ENCODE measurements at places on chromosomes 6 and 20.

DNA sequence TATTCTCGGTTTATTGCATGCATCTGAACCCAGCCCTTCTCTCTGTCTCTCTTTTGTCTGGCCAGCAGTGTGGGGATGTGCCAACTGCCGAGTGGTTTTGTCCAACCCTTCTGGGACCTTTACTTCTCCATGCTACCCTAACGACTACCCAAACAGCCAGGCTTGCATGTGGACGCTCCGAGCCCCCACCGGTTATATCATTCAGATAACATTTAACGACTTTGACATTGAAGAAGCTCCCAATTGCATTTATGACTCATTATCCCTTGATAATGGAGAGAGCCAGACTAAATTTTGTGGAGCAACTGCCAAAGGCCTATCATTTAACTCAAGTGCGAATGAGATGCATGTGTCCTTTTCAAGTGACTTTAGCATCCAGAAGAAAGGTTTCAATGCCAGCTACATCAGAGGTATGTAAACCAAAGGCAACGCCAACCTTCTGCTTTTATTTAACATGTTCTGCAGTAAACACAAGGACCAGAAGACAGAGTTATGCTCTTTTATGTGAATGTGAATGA is 65.8 kb downstream of the ADGRG6 start:
- DNase-seq = no peak

- no peak for DNase-seq
These were observed 240.1 kb downstream of the KCNQ5 start for GRCh38 chr6:72861935-72862432.

DNA sequence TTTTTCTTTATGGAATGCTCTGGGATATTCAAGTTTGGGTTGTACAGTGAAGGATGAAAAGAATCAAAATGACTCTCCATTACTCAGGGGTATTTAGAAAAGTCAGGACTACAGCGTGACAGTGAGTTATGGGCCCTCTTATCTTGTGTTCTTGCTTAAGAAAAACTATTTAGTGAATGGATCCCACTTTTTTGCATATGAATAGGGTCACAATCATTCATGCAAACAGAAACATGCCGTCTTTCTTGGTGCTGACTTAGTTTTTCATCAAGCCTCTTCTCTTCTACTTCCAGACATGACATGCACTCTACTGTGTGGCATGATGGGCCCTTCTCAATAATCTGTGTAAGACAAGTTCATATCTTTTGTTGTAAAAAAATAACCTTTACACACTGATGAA is 488.4 kb upstream of the MMS22L start:
- DNase-seq = no peak

DNA sequence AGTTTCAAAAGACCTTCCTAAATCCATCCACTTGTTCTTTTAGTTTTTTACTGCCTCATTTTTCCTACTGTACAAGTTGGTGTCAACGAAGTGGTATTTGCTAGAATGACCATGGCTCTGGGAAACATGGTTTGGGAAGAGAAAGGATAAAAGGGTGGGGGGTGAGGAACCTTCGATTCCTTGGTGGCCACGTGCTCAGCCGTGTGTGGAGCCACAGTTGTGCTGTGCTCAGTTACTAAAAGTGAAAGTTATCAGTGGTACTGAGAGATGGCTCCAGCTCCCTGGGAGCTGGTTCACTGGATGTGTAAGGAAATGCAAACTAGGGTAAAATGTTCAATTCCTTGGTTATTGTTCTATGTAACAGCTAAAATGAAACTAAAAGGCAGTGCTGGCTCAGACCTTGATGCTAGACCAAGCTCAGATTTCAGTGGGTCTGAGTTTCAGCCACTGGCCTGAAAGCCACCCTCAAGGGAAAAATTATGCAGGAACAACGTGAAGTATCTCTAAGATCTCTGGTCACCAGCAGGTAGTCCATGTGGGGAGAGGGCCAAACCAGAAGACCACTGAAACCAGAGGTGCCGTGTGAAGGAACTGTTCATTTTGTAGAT is 7.4 kb upstream of the SLC22A2 start:
- DNase-seq = no peak

- DNase-seq = no peak
These were observed 4.1 kb upstream of the AIF1 start for GRCh38 chr6:31610968-31611367.

- DNase-seq = no peak
These were observed 39.3 kb downstream of the ATXN1 start for GRCh38 chr6:16721977-16722376.

DNA sequence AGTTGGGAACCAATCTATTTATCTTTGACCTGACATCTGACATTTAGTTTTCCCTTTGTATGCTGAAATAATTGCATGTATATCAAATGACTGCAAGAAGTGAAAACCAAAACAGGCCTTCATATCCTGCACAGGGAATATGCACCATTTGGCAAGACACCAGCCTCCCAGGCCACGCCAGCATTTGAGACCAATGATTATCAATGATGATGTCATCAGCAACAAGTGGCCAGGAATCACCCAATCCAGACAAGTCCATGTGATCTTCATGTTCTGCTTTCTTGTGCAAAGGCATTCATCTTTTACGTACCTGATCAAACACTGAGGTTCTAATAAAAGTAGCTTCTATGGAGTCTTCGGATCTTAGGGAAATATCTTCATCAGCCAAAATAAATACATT is 107.4 kb upstream of the TENT5A start:
- no peak for DNase-seq

GRCh38 chr20:62437927-62438326 is 10.6 kb upstream of the RBBP8NL start:
- DNase-seq = no peak

- no peak for DNase-seq
These were observed 6.6 kb downstream of the TM9SF4 start for GRCh38 chr20:32116079-32116521.

DNA sequence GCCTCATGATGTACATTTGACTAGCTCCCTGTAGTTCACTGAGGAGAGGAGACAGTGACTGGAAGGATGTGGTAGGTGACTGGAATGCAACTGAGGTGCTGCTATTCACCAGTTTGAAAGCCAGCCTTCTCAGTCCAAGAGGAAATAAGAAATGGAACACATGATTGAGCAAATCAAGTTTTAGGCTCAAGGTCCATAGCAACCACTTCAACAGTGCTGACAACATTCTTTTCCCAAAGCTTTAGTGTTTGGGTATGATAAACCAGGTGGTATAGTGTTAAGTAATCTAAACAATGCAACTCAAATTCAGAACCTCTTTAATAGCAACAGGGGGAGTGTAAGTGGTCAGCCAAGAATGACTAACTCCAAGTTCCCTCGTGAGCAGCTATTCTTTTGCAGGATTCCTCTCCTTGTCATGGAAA is 9.2 kb downstream of the ZHX3 start:
- no peak for DNase-seq

DNA sequence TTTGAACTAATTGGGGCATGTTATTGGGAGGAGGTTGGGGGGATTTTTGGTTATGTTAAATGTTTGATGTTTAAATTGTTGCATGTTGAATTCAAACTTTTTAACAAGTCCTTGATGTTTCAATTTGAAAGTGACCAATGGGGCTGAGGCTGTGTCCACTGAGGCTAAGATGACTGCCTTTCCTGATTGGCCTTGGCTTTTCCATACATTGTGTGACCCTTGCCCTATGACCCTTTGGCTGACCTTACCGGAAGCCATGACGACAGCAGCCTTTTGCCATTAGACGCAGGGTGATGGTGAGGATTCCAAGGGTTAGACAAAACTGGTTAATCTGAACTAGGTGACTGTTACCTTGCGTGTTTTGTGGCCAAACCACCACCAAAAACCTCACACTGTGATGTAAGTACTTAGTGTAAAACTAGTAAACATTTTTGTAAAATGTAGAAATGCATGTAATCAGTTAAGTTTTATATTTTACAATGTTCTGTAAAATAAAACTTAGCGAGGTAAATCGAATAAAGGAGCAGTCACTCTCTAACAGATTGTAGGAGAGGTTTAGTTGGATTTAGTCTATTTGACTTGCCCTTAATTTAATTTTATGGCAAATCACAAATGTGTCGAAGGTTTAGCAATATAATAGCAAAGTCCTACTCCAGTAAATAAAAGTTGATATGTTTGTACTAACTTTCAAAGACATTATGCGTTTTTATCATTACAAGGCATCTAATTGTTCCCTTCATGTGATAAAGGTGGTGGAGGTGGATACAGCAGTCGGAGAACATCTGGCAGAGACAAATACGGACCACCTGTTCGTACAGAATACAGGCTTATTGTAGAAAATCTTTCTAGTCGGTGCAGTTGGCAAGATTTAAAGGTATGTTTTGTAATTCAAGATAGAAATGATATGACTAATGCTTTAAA is 1.6 kb downstream of the SRSF6 start:
- no peak for DNase-seq

DNA sequence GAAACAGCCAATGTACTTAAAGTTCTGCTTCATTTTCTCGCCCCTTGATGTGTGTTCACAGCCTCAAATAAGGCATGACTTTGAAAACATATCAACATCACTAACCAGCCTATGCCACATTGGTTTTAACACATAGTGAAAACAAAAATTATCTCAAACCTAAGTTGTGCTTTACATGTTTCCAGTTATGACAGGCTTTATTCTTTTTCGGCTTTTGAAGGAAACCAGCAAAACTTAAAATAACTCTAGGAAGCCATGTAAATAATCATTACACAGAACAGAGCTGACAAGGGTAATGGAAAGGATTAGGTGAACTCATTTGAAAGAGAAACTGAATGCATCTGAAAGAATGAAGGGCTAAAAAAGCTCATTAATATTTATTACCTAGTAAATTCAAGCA is 42.1 kb downstream of the BMP5 start:
- no peak for DNase-seq

DNA sequence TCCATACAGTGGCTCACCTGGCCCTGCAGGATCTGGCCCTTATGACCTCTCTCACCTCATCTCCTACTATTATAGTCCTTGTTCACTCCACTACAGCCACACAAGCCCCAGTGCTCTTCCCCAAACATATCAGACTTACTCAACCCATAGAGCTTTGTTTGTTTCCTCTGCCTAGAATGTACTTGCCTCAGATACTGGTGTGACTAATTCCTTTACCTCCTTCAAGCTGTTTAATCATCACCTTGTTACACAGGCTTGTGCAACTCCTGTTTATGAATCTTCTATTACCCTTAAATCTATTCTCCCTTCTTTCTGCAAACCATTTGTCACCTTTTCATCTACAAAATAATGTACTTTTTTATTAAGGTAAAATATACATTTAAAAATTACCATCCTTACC is 3.2 kb downstream of the DEFB125 start:
- no peak for DNase-seq

GRCh38 chr20:52895235-52895634 is 76.9 kb upstream of the TSHZ2 start:
- no peak for DNase-seq

GRCh38 chr20:4601630-4602296 is 119.9 kb upstream of the PRND start:
- no peak for DNase-seq

DNA sequence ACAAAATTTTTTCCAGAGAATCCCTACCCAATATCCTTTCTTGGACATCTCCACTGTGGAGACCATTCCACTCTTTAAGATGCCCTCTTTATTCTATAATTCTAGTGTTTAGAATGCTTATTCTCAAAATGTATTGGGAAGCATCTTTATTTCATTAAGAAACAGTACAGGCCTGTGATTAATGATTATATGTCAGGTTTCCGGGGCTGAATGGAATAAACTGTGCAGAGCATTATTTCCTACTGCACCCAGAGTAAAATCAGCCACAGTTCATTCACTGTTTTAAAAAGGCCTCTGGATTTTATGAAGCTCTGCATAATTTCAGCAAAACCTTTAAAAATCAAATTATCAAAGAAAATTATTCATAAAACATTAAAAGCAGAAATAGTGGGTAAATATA is 42.6 kb downstream of the DSE start:
- DNase-seq = no peak

DNA sequence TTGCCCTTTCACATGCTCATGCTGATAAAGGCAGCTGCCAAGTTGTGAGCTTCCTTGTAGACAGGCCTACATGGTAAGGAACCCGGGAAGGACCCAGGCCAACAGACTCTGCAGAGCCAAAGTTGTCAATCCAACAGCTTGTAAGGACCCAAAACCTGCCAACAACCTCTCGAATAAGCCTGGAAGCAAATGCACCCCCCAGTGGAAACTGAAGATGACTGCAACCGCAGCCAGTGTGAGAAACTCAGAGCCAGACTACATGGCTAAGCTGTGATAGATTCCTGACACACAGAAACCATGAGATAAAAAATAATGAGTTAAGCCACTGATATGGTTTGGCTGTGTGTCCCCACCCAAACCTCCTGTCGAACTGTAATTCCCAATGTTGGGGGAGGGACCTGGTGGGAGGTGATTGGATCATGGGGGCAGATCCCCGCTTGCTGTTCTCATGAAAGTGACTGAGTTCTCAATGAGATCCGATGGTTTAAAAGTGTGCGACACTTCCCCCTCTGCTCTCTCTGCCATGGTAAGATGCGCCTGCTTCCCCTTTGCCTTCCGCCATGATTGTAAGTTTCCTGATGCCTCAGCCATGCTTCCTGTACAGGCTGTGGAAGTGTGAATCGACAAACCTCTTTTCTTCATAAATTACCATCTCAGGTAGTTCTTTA is 18.8 kb upstream of the CLPSL2 start:
- no peak for DNase-seq

DNA sequence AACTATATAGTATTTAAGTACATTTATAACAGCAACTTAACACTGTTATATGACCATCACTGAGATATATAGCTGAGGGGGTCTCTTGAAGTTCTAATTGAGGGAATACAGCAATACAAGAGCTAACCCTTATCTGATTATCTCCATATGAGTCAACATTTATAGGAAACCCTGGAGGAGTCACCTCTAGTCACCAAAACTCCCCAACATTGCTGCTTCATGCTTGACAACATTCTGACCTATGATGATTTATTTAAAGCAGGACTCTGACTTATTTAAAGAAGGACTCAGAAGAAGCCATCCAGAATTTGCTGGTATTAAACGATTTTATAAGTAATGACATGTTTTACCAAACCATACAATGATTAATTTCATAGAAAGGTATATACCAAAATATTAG is 182.6 kb upstream of the NOX3 start:
- no peak for DNase-seq

DNA sequence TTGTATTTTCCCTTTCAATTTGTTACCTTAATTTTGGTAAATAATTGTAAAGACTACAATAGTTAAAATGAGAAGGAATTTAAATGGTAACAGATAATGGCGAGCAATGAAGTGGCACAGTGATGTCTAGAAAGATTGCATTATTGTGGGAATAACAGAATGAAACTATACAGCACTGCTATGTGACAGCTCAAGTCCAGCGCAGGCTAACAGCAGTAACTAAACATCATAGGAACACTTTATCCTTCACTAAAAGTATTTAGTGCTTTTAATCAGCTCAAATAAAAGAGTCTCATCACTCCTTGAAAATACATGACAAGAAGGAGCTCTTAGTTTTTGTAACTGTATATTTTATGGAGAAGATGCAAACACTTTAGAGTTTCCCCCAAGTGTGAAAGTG is 190.8 kb downstream of the TENT5A start:
- DNase-seq = no peak

GRCh38 chr6:106490974-106491373 is 130.5 kb downstream of the CRYBG1 start:
- no peak for DNase-seq
